Cerebellar cortex (tissue), 1 donor: ENCODE measurements at places on chromosomes 1 and 21.
A peak's percentile ranks its signal among the peaks of the same experiment; 100 is the strongest.

DNA sequence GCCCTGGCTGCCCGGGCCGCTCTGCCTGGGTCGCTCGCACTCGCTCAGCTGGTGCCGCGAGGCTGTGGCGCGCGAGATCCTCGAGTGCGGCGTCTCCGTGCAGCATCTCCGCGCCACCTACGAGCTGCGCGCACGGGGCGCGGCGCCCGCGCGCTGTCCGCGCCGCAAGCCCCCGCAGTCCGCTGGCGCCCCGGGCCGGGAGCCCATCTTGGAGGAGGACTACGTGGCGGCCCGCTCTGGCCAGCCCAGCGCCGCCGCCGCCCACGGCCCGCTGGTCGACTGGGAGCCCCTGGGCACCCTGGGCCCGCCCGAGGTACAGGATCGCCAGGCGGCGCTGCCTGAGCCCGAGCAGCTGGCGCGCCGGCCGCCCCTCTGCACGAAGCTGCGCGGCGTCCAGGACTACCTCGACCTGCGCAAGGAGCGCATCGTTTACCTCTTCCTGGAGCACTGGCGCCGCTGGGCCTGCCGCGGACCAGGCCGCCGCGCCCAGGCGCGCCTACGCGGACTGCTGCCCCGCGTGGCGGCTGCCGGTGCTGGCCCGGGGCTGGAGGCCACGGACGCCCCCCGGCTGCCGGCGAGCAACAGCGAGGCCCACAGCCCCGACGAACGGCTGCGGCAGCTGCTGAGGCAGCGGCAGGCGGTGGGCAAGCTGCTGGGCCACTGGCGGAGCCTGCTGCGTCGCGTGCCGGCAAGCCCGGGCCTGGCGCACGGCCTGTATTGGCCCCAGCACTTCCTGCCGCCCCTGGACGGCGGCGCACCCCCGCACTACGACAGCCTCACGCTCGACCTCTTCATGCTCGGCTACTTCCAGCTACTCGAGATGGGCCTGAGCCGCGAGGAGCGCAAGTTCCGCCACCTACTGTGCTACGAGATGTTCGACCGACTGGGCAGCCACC is 10.9 kb downstream of the TNFRSF25 start:
- no peak for DNase-seq

- no peak for DNase-seq
Measured at GRCh38 chr1:242081446-242081845, 82.5 kb upstream of the MAP1LC3C start.

DNA sequence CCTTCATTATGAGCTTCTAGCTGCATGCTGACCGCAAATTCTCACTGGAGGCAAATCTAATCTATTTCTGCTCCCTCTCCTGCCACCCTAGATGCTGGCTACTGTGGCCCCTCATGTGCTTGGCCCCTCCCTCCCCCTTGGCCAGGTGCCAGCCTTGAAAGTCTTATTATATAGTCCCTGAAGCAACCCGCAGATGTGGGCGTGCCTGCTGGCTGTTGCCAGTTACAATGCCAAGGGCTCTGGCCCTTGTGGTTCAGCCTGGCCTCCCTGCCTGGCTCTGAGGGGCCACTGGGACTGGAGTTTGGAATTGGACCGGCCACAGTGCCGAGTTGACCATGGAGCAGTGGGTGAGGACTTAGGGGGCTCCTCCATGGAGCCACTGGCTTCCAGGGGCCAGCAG is 78.9 kb upstream of the ACTRT2 start:
- no peak for DNase-seq

DNA sequence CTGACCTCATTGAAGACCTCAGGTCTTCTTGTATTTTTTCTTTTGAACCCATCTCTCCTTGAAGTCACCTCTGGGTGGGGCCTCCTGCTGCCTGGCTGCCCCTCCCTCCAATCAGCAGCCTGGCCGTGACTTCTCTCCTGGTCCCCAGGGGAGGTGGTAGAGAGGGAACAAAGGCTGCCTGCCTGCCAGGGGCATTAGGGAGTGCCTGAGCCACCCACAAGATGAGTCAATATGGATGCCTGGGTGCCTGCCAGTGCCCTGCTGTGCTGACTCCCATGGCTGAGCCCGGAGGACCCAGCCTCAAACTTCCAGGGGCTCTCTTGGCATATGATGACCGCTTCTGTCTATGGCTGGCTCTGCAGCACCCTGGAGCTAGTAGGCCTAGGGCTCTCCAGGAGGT is 5.3 kb upstream of the CDCP2 start:
- no peak for DNase-seq

DNA sequence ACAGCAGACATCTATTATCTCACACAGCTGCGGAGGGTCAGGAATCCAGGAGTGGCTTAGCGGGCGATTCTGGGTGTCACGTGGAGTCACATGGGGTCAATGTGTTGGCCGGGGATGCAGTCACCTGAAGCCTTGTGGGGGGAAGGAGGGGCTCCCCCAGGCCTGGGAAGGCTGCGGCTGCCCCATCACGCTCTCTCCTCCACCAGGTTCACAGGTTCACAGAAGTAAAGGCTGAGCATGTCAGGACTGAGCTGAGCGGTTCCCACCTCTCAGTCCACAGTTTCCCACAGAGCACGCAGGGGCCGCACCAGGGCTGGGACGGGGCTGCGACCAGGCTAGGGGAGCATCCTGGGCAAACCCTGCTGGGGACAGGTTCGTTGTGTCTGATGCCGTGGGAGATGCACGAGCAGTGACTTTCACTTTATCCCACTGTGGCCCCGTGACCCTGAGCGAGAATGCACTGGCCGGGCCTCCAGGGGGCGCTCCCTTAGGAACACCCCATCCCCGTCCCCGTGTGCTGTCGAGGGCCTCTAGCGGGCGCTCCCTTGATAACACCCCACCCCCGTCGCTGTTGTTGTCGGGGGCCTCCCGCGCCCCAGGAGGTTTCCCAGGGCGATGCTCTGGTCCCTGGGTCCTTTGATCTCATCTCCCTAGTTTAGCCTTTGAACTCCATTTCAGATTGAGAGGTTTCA is 73.2 kb upstream of the TRAPPC10 start:
- DNase-seq = peak; percentile 57

- no peak for DNase-seq
Measured at GRCh38 chr1:227844320-227845146, 29.1 kb downstream of the PRSS38 start.

DNA sequence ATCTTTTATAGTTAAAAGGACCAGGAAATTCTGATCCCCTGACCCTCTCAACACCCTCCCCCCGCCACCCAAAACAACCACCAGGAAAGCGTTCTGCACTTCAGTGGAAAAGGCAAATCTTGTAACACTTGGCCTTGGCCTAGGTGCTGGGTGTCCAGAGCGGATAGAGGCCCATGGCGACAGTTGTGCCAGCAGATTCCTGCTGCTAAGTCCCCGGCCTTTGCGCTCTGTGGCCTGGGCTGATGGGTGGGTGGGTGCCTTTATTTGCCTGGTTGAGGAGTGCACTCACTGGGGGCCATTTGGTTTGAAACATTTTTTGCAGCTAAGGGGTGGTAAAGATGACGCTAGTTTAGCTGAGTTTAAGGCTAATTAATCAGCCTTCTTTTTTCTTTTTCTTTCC is 127.9 kb upstream of the ERRFI1 start:
- DNase-seq = no peak

- no peak for DNase-seq
Measured at GRCh38 chr1:2080140-2080539, 29.9 kb downstream of the PRKCZ start.

DNA sequence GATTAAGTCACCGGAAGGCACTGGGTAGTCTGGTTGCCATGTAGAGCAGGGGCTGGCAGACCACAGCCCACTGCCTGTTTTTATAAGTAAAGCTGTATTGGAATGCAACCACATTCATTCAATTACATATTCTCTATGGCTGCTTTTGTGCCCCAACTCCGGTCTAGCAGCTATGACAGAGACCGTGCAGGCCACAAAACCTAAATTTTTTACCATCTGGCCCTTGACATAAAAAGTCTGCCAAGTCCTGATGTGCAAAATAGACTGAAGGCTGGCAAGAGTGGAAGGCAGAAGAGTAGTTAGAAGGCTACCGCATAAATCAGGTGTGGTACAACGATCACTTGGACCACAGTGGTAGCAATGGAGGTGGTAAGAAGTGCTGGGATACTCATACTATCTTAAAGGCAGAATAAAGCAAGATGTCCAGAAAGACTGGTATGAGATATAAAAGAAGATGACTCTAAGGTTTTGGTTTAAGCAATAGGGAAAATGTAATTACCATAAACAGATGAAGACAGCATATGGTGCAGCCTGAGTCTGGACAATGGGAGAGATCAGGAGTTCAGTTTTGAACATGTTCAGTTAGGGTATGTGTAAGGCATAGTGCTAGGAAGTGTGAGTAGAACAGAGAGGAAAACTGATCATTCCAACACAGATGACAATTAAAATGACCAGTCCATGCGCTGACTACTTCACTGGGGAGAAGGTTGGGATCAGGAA is 37.2 kb downstream of the EGLN1 start:
- peak; percentile 44 for DNase-seq

DNA sequence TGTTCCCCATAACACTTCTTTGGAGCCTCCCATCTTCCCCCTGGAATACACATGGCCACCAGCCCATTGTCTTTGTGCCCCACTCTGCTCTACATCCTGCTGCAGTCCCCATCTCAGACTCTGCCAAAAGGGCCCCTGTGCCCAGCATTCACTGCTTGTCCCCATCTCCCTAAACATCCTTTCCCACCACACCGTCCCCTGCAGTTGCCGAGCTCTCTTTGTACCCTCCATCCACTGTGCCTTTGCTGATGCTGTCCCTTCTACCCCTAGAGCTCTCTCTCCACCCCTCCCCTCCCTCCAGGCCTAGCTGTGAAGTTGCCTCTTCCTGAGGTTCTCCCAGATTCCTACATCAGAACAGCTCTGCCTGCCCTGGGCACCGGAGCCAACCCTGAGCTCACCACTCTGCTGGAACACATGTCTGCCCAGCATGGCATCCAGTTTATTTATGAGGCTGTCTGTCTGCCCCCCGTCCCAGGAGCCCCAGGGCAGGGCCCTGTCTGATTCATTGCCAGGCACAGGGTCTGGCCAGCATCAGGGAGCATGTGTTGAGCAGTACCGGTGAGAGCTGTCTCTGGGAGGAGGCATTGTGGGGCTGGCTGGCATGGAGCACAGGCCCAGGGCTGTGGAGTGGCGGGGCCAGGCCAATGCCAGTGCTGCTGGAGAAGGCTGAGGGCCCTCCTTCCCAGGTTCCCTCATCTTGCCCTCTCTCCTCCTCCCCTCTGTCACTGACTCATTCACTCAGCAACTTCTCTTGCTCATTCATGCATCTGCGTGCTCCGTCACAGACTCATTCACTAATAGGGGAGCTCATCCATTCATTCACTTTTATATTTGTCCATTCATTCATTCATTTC is 28.8 kb downstream of the EDN2 start:
- peak; percentile 92 for DNase-seq

DNA sequence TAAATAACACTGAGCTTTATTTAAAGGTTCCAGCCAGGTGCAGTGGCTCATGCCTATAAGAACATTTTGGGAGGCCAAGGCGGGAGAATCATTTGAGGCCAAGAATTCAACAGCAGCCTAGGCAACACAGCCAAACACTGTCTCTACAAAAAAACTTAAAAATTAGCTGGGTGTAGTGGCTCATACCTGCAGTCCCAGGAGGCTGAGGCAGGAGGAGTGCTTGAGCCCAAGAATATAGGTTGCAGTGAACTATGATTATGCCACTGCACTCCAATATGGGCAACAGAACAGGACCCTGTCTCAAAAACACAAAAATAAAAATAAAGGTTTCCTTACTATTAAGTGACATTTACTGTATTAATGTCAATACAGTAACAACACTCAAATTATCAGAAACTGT is 2.1 kb downstream of the TAF12 start:
- peak; percentile 16 for DNase-seq

GRCh38 chr1:119984771-119985170 is 84.7 kb downstream of the NOTCH2 start:
- no peak for DNase-seq

DNA sequence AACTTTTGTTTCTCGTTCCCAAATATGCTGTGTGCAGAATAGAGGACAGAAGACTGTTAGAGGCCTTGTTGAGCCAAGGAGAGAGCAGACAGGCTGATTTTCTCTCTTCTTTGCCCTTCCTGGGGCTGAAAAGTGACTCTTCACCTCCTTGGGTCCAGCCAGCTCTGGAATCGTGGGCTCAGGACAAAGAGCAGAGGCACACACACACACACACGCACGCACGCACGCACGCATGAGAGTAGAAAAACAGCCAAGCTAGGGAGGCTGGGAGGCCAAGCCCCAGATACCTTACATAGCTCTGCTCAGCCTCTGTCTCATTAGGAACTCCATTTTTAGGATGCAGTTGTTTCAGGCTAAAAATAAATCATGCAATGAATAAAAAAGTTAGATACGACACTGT is at the start of gene CASQ2:
TSS of gene CASQ2 (minus strand) at position 166 of the 400 bp plus-strand sequence. CDS start 173 bp downstream, outside the sequence.
- no peak for DNase-seq

DNA sequence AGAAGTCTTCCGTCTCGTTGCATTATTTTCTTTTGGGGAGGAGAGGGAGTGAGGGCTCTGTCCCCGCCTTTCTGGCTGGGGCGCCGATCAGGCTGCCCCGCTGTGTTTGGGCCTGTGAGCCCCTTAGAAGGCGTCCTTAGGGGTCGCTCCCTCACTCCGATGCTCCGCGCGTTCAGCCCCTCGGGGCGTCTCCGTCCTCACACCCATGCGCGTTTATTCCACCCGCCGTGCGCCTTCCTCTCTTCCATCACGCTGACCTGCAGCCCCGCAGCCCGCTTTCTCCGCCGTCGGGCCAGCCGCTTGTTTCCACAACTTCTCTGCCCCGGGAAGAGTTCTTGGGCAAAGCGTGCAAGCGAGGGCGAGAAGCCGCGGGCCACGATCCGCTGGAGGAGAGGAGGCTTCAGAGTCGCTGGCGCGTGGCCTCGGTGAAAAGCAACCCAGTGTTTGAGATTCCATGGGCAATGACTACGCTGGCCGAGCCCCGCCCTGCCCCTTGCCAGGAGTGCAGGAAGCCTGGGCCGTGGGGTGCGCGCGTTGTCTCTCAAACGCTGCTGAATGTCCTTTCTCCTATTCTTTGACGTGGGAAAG is 27.7 kb downstream of the TRIM11 start:
- DNase-seq = peak; percentile 22

GRCh38 chr1:9714257-9714718 is 62.8 kb downstream of the PIK3CD start:
- no peak for DNase-seq

GRCh38 chr1:214438075-214438474 is 113.3 kb downstream of the PTPN14 start:
- DNase-seq = no peak

DNA sequence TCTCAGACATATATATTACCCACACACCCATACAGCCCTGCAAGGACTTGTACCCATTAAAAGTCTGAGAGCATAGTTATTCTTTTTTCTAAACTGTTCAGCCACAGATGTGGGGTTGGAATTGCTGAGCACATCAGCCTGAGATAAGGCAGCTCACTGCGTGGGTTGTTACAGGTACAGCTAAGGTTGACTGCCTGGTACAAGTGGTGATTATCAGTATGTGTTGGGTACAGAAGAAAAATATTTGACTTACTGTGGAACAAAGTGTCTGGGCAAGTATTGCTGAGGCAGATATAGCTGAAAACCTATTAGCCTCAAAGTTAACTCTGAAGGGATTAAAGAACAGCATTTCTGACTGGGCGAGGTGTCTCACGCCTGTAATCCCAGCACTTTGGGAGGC is 5.0 kb downstream of the STX12 start:
- DNase-seq = no peak

- DNase-seq = no peak
Measured at GRCh38 chr1:201497935-201498509, 8.9 kb downstream of the CSRP1 start.
